ENCODE measurements at places on chromosomes 6 and 20.

DNA sequence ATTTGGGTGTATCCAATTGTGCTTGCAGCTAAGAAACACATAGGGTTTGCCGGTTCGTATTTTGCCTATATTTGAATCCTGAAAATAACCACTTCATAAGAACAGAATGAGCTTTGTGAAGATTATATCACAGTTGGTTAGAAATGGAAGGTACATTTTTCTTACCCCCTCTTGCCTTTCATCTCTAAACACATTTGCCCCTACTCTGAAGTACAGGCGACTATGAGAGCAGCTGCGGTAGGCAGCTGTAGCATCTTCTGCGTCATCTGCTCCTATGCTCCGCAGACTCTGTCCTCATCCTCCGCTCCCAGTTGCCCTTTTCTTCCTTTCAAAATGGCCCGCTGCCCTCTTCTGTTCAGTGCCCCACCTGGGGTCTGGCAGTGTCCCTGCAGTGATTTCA is 47.6 kb upstream of the REV3L start:
- DNase-seq = no peak

- no peak for DNase-seq
Observed at GRCh38 chr20:14759979-14760378, 422.6 kb upstream of the FLRT3 start.

- peak; percentile 59 for DNase-seq
Observed at GRCh38 chr6:28896505-28897368, 27.0 kb downstream of the TRIM27 start.

DNA sequence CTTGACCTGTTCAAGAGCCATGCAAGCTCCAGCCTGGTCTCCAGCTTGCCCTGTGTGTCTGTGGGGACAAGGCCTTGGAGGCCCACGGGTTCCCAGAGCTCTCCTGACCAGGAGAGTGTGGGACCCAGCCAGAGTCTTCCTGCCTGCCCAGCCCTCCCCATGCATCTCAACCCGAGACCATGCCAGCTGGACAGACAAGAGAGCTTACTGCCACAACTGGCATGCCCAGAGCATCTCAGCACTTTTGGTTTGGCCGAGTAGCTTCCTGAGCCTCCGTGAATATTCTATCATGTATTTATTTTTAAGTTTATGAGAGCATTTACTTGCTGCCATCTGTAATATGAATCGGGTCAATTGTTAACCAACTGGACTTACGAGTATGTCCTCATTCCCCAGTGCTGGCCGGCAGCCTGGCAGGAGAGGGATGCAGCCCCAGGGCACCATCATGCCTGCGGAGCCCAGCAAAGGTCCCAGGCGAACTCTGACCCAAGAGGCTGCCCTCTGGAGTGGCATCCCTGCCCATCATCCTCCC is 14.9 kb downstream of the IP6K3 start:
- DNase-seq = no peak

DNA sequence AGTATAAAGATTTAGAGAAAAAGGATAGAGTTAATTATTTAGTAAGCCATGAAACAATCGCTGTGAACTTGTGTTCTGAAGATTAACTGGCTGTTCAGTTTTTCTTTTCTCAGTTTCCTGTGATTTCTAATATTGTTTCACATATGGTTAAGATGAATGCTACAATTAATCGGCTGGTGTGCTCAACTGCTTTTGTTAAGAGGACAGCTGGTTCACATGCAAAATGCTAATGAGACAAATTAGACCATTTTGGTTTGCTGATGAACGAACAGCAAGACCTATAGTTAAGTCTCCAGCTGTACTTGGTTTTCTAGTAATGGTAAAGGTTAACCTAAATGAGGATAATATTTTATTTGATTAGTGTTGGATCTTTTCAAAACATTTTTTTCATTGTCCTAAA is 10.8 kb upstream of the NHSL1 start:
- no peak for DNase-seq

DNA sequence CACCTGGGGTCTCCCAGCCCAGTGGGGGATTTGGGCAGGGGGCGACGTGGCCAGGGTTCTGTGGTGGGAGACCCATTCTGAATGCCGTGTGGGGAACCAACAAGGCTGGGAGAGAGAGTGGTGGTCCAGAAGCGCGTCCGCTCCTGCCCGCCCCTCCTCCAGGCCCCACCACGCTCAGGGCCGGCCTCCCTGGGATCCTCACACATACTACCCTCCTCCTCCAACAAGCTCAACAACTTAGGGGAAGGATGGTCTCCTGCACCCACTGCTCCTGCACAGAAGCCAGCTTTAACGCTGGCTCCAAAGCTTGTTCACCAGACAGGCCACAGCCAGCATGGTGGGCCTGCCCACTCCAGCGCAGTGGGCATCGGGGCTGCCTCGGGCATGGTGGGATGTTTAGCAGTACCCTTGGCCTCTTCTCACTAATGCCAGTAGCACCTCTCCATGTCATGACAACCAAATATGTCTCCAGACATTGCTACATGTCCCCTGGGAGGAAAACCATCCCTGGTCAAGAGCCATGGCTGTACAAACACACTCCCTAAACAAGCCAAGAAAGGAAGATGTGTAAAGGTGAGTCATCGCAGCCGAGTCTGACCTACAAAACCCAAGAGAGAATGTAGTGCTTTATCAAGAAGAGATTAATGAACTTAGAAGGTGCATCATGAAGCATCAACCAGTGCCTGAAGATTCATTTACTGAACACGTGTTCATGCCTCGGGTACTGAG is 75.7 kb downstream of the BMP7 start:
- no peak for DNase-seq

- no peak for DNase-seq
Observed at GRCh38 chr20:51584116-51584515, 41.6 kb upstream of the NFATC2 start.

DNA sequence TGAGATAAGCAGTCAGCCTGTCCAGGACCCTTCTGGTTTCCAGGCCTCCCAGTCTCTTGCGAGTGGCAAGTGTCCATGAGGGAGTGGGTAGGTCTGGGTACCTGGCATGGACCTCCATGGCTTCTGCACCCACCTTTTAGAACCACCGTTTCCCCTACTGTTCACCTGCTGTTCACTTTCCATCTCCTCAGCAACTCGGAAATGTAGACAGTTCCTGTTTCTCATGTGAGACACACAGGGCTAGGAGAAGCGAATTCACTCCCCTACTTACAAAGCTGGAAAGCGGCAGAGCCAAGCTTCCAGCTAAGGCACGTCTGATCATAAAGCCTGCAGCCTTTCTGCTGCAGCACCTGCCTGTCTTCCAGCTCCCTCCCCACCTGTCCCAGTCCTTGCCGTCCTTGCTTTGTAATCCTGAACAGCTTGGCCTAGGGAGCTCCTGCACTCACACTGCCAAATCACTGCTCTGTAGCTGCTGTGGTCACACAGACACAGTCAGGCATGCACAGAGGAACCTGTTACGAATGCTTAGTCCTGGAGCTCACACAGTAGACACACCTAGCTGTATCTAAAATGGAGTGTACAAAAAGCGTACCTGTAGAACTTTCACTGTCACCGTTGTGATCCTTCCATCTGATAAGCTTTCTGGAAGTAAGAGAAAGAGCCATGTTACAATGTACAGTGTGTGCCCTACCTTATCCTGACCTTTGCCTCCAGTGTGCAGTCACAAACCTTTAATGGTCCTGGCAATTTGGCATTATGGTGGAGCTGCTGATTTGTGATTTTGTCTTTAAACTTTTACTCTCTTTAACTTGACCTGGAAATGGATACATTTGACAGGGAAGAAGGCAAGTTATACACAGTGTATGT is 294.1 kb downstream of the NRN1 start:
- DNase-seq = peak; percentile 18

- no peak for DNase-seq
Observed at GRCh38 chr6:131929264-131929663, 21.9 kb downstream of the CCN2 start.

DNA sequence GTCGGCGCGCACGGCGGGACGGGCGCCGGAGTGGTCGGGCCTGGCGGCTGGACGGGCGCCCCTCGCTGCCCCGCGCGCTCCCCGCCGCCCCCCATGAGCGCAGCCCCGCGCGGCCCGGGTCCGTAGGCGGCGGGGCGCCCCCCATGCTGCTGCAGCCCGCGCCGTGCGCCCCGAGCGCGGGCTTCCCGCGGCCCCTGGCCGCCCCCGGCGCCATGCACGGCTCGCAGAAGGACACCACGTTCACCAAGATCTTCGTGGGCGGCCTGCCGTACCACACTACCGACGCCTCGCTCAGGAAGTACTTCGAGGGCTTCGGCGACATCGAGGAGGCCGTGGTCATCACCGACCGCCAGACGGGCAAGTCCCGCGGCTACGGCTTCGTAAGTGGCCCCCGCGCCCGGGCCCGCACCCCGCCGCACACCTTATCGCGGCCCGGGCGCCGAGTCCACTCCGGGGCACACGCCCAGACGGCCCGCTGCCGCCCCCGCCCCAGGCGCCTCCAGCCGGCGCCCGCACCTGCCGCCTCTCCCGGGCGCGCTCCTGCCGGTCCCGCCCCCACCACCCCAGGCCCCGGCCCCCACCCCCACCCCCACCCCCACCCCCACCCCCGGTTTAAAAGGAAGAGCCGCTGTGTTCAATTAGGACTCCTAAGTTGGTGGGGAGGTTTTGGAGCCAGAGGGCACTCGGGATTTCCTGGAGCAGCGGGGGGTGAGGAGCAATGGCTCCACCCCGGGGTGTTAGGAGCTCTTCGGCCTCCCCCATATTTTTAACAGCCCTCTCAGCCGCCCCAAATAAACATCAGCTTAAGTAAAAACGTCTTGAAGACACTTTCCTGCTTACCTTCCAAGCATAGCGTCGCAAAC is 474 bp downstream of the RBM38 start:
- DNase-seq = no peak

DNA sequence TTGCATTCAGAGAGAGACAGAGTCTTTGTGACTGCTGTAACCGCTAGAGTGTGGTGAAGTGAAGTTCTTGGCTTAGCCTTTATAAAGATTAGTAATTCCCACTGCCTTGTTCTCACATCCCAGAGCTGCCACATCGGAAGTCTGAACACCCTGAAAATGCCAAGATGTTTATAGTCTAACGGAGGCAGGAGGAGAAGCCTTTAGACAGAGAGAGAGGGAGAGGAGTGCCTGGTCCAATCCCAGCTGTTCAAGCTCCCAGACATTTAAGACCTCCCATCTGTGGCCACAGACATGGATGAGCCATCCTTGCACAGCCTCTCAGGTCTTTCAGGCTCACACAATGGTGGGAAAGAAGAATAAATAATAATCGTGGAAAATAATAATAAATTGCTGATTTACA is 1422.8 kb upstream of the EYS start:
- no peak for DNase-seq

- no peak for DNase-seq
Observed at GRCh38 chr6:75145976-75146375, 59.9 kb downstream of the COL12A1 start.

- no peak for DNase-seq
Observed at GRCh38 chr20:1392443-1392692, 486 bp downstream of the FKBP1A start.

- peak; percentile 40 for DNase-seq
Observed at GRCh38 chr20:33862709-33863403, 51.7 kb downstream of the CHMP4B start.

- no peak for DNase-seq
Observed at GRCh38 chr20:10250902-10251301, 32.3 kb downstream of the SNAP25 start.

GRCh38 chr6:107536180-107536961 is 46.5 kb downstream of the SOBP start:
- DNase-seq = no peak

DNA sequence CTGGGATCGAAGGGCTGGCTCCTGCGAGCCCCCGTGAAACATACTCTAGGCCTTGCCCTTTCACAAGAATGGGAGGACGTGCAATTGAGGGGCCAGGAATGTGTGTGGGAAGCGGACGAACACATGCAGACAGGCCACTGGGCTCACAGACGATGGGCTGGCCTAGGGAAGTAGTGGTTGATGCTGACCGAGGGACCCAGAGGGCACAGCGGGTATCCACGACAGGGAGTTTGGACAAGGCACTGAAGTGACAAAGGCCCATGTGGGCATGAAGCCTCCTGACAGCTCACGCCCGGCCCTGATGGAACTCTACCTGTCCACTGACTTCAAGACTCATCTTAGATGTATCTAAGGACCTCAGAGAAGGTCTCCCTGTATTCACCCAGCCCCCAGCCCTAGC is 52.2 kb downstream of the MYH7B start:
- DNase-seq = no peak

DNA sequence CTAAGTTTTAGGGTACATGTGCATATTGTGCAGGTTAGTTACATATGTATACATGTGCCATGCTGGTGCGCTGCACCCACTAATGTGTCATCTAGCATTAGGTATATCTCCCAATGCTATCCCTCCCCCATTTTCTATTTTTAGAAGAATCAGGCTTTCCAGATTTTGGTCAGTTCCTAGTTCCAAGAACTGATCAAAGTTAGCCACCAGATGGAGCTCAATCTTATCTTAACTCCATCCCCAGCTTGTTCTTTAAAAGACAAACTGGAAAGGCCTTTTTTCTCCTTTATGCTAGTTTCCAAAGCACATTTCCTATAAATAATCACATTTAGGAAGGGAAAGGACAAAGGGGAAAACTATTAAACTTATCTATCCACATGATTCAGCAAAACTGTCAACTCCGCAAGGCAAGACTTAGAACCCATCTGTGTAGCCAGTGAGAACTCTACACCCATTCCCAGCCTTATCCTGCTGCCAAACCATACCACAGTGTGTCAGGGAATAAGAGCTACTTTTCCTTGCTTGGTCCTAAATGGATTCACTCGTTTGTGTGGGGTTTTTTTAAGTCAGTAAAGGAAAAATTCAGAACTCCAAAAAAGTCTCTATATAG is 22.8 kb upstream of the KHDC1 start:
- no peak for DNase-seq

GRCh38 chr6:166640342-166641043 is 13.4 kb upstream of the RPS6KA2 start:
- no peak for DNase-seq

DNA sequence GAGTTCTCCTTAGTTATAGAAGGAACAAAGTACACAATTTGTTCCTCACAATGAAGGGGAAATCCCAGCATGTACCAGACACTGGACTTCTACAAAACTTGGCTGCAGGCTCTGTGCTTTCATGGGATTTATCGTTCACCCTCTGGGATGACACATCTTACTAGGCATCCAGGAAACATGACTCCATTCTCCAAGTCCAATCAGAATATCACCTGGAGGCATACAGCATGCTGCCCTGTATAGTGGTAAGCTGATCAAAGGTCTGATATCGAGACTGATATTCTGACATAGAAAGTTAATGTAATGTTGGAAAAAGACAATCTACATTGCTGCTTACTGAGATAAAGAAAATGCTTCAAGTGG is 6.7 kb downstream of the RWDD2A start:
- DNase-seq = no peak

- DNase-seq = no peak
Observed at GRCh38 chr6:54878718-54879117, 32.1 kb downstream of the FAM83B start.

DNA sequence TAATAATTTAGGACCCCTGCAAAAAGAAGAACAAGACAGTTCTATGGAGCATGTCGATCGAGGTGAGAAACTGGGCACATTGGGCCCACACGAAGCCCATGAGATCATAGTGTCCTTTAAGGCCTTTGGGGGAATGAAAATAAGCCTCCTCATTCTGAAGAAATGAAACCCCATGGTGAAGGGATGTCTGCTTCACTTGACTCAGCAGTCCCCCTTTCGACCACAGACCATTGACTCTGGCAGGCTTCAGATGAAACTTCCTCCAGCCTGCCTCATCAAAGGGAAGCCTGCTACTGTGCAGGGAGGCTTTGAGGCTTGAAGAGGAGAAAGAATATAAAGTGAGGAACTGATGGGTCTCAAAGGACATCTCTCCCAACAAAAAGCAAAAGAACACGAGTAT is 144.2 kb upstream of the FBXL4 start:
- DNase-seq = no peak
